Pulmonary artery endothelial cell (primary cell): ENCODE measurements at places on chromosomes 2 and 18.

DNA sequence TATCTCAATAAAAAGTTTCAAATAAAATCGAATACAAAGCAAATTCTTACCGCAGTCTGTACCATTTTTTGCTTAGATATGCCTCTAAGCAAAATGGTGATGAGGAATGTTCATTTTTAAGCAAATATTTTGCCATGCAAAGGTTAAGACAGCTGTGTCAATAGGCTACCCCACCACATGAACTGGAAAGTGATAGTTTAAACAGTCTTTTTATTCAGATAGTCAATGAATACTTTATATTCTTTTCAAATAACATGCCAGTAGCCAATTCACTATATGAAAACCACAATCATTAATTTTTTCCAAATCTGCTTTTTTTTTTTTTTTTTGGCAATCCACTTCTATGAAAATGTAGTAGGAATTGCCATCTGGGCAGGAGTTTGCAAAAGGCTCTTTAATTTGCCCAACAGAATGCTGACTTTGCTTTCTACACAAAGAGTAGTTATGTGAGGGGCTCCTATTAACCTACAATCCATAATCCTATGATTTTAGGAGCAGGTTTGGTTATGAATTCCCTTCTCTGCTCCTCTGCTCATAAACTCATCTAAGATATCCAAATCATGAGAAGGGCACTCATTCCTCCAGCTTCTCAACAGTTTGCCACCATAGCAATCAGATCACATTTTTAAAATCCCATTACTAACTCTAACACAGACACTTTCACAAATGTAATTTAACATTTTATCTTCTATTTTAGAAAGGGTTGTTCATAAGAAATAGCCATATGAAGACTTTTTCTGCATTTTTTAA lies 69.2 kb downstream of the SLC40A1 start:
- no peak for DNase-seq

GRCh38 chr2:28809927-28810326 lies 707 bp upstream of the SPDYA start:
- no peak for DNase-seq

GRCh38 chr2:8312221-8312620 lies 369.6 kb upstream of the ID2 start:
- no peak for DNase-seq

GRCh38 chr18:50989711-50990110 lies 21.9 kb downstream of the ELAC1 start:
- no peak for DNase-seq

DNA sequence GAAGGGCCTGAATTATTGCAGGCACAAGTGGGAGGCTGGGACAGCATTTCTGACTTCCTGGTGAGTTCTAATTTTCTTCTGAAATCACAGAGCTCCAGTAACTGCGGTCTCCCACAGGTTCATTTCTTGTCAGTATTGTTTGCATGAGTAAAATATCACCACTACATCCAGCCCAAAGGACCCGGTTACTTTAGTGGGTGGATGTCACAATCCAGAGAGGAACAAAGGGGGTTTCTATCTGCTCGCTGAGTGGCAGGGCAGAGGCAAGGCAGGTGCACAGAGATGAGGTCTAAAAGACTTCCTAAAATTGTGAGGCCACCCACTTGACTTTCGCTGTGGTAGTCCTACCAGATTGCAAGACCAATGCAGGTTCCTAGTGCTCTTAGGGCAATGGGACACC lies 800.4 kb upstream of the ID2 start:
- DNase-seq, result no peak

GRCh38 chr2:208545403-208546042 lies 138.9 kb downstream of the PTH2R start:
- DNase-seq, result no peak

DNA sequence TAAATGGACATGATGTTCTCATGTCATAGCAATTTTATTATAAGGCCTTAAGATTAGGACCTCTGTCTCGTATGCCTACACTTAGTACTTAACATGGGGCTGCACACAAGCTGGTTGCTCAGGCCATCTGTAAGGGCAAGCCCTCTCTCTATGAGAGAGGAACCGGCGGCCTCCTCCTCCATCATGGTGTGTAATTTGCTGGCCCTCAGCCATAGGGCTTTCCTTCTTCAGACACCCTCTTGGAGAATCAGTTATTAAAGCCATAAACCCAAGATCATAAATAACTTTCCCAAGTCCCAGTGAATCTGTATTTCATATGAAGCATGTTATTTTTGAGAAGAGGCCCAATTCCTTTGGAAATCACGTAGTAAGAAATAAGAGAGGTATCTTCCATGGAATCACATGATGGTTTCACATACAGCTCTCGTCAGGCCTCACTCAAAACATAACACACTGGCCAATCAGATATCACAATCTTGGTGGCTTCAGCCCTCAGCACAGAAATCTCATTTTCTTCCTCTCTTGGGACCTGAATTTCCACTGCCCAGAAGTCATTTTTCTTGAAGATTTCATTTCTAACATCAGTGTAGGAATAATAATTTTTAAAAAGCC lies 92.6 kb downstream of the RDH14 start:
- DNase-seq, result no peak

DNA sequence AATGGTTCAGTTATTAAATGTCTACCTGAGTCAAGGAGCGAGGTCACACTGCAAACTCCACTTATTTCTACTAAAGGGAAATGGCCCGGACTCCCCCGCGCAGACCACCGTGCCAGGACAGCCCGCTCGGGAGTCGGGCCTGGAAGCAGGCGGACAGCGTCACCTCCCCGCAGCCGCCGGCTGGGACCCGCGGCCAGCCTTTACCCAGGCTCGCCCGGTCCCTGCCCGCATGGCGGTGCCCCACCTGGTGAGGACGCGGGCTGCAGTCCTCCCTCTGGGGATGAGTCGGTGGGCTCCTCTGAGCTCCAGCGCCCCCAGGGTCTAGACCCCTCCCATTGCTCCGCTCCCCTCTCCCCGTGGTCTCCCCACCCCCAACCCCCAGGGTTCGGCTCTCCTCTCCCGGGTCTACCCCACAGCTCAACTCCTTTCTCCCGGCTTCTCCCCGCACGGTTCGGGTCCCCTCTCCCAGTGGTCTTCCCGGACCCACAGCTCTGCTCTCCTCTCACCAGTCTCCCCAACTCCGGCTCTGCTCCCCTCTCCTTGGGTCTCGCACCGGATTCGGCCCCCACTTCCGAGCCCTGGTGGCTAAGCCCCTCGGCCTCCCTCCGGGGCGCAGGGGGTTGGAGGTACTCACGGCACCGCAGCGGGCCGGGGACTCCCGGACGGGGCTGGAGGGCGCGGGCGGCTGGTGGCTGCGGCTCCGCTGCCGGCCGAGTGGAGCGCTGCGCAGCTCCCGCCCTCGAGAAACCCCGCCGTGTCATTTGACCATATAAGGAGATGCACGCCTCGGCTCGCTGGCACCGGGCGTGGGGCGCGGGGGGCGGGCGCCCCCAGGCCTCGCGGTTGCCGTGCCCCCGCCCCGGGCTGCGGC lies at the start of gene FHL2:
Gene FHL2 (minus strand): TSS at position 716 of the 871 bp plus-strand sequence. CDS start 12,535 bp downstream, outside the sequence.
- no peak for DNase-seq

DNA sequence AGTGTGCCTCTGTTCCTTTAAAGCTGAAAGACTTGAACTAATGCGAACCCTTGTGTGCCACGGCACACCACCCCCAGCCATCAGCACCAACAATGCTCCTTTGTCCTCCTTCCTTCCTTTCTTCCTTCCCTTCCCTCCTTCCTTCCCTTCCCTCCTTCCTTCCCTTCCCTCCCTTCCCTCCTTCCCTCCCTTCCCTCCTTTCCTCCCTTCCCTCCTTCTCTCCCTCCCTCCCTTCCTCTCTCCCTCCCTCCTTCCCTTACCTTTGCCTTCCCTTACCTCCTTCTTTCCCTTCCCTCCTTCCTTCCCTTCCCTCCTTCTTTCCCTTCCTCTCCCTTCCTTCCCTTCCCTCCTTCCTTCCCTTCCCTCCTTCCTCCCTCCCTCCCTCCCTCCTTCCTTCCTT lies 208.3 kb upstream of the PXDN start:
- no peak for DNase-seq

GRCh38 chr18:50293039-50293438 lies 5.5 kb upstream of the CXXC1 start:
- no peak for DNase-seq

- DNase-seq, result no peak
Observed at GRCh38 chr18:50190236-50190635, 4.7 kb downstream of the MYO5B start.
